ENCODE measurements at places on chromosomes 2 and 18.
A peak's percentile ranks its signal among the peaks of the same experiment; 100 is the strongest.

GRCh38 chr18:42760290-42760689, 355.2 kb downstream of the RIT2 start:
- no peak for DNase-seq

- DNase-seq, result no peak
Measured at GRCh38 chr18:60466677-60467076, 94.1 kb upstream of the MC4R start.

GRCh38 chr2:33181466-33181865, 234.7 kb downstream of the LTBP1 start:
- DNase-seq, result no peak

- DNase-seq, result peak; percentile 62
Measured at GRCh38 chr2:68715353-68716041, 19.1 kb upstream of the ARHGAP25 start.

- no peak for DNase-seq
Measured at GRCh38 chr2:217919204-217919603, 83.6 kb downstream of the TNS1 start.

- DNase-seq, result no peak
Measured at GRCh38 chr2:3704692-3705091, 1.3 kb downstream of the DCDC2C start.

DNA sequence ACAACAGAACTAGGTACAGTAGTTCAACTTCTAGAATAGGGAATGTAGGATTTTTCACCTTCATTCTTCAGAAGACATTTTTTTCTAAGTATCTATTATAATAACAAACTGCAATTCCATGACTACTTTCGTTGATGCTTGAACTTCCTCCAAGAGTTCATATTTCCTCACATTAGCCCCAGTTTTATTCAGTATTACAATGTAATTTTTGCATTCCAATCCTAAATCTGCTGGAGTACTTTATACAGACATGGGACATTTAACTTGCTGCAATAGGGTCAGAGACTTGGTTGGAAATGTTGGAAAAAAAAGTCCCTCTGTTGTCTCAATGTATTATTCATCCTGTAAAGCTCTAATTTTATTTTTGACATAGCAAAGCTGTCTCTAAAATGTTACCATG, 19.6 kb upstream of the FTCDNL1 start:
- no peak for DNase-seq

DNA sequence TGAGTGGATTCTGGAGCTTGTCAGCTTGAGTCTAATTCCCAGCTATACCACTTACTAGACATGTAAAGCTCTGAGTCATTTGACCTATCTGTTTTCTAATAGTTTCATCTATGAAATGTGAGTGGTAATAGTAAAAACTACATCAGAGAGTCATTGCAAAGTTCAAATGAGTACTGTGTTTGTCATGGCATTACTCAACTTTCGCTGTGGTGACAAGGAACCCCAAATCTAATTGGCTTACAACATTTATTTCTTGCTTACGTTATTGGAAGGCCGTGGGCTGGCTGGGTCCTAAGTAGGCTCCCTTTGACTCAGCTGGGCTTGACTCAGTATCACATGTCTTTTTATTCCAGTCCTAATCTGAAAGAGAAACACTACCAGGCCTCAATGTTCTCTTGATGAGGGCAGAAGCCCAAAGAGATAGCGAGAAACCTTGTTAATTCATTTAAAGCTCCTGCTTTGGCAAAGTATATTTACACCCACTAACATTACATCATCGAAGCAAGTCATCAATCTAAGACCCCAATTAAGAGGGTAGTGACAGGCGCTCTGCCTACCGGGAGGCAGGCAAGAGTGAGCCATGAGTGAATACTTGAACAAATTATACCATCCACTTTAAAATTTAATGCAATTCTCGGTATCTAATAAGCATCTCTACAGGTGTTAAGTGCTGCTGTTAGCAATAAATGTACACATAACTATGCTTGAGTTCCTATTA, 431.8 kb upstream of the SPHKAP start:
- DNase-seq, result peak; percentile 7

GRCh38 chr18:46577546-46577945, 79.5 kb downstream of the LOXHD1 start:
- DNase-seq, result no peak

- no peak for DNase-seq
Measured at GRCh38 chr2:11923935-11924334, 177.5 kb downstream of the LPIN1 start.

- DNase-seq, result no peak
Measured at GRCh38 chr2:227192491-227192890, 28.1 kb downstream of the COL4A3 start.

- DNase-seq, result no peak
Measured at GRCh38 chr2:9332136-9332852, 91.0 kb downstream of the ITGB1BP1 start.

GRCh38 chr2:176099159-176099727, 352 bp upstream of the HOXD12 start:
- DNase-seq, result no peak

DNA sequence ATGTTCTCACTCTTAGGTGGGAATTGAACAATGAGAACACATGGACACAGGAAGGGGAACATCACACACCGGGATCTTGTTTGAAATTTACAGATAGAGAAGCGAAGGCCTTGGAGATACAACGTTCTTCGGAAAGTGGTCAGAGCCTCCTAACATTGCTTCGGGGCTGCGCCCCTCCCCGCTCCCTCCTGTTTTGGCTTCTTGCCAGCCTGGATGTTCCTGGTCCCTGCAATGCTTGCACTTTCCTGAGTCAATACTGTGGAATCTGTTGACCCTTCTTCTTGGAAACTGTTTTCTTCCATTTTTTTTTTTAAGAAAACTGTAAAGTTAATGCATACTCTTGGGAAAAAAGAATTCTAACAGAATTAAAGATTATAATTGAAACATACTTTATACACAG, 360.8 kb downstream of the SOCS6 start:
- no peak for DNase-seq

DNA sequence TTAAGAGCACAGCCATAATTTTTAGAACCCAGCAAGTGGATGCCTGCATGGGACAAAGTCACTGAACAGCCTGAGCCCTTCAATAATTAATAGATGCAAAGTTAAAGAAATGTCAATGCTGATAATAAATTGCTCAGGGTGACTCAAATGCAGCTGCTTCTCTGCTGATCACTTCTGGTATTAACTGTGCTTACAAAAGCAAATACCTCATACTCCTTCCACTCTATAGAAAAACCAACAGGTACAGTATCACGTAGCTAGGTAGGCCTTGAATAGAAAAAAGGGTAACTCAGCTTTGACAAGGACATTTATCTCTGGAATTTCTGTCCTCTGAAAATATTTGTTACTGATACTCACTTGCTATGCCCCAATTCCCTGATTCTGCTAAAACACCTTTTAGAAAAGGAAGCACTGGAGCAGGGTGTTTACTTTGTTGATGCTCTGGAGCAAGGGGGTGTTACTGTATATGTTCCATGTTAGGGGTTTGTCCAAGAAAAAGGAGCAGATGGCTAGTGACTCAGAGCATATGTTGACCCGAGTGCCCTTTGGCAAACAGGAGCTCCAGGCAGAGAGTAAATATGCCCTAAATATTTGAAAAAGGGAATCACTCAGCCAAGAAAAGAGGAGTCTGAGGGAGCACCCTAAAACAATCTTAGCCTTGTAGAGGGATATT, 59.1 kb upstream of the RTN4 start:
- no peak for DNase-seq

- DNase-seq, result no peak
Measured at GRCh38 chr2:121284463-121285449, at the start of gene TFCP2L1. Gene TFCP2L1 (minus strand): TSS chr2:121285202. CDS start chr2:121285109, 93 bp downstream.

DNA sequence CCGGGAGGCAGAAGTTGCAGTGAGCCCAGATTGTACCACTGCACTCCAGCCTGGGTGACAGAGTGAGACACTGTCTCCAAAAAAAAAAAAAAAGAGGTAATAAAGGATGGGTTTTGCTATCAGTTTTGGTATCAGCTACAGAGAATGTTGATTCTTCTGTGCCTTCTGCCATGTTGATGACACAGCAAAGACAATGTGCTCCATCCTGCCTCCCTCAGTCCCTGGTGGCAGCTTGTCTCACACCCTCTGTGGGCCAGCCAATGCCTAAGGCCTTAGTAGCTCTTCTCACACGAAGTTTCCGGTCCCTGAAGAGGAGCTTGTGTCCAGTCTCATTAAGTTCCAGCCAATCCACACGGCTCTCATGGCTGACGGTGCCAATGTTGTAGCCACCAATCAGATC, 17.6 kb downstream of the IFT172 start:
- no peak for DNase-seq

GRCh38 chr2:39141334-39142271, 20.8 kb upstream of the SOS1 start:
- no peak for DNase-seq

- no peak for DNase-seq
Measured at GRCh38 chr2:64967601-64968000, 21.6 kb upstream of the SLC1A4 start.
